Activated CD8-positive, alpha-beta T cell treated with anti-CD3 and anti-CD28 coated beads for 36 hours (primary cell): ENCODE measurements at places on chromosomes 2 and 18. TPM values are rescaled to one million over a fixed set of nuclear protein-coding genes. Genes with fewer than 3 reads are reported as not detected.

The SLC4A3 gene
- total RNA-seq, result not detected

The IL18RAP gene
- total RNA-seq, result 5.8 TPM

The LRP1B gene
- total RNA-seq, result not detected

The PSMA8 gene
- total RNA-seq, result 1.3 TPM

The RAD51AP2 gene
- not detected for total RNA-seq

The NDC80 gene
- 82.2 TPM for total RNA-seq

The EXOC6B gene
- total RNA-seq, result 8.3 TPM

The MREG gene
- 8.0 TPM for total RNA-seq

GRCh38 chr2:105734762-105735538 lies 9.8 kb upstream of the NCK2 start:
- no peak for DNase-seq
- no peak overlapping the region for H3K4me3 ChIP-seq
- no peaks in the 10 kb centered on the region for H3K27me3 ChIP-seq
- H3K4me1 ChIP-seq, result peaks cover 47% of the 10 kb centered on the region
- no peak overlapping the region for H3K27ac ChIP-seq

DNA sequence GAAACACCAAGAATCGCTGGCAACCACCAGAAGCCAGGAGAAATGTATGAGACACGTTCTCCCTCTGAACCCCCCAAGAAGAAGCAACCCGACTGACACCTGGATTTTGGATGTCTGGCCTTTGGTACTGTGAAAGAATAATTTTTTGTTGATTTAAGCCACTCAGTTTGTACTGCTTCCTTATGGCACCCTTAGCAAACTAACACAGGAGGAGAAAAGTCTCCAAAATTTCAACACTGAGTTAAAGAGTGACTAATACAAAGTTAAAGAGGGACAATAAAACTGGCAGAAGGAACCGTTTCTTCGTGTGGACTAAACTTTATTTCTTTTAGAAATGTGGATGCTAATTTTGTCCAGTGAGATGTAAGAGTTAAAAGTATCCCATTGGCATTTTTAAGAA lies 660.9 kb upstream of the LINC00305 start:
- no peaks in the 10 kb centered on the region for H3K36me3 ChIP-seq
- no peaks in the 10 kb centered on the region for H3K27me3 ChIP-seq
- no peaks in the 10 kb centered on the region for H3K4me1 ChIP-seq
- no peak overlapping the region for H3K4me3 ChIP-seq

GRCh38 chr2:168573128-168573903 lies 117.2 kb downstream of the CERS6 start:
- H3K27me3 ChIP-seq, result no peaks in the 10 kb centered on the region
- peaks cover 6% of the 10 kb centered on the region for H3K36me3 ChIP-seq
- no peak overlapping the region for H3K4me3 ChIP-seq
- H3K27ac ChIP-seq, result no peak overlapping the region
- no peak for DNase-seq

- no peaks in the 10 kb centered on the region for H3K36me3 ChIP-seq
- no peaks in the 10 kb centered on the region for H3K4me1 ChIP-seq
- no peak for DNase-seq
- no peaks in the 10 kb centered on the region for H3K27me3 ChIP-seq
- no peak overlapping the region for H3K4me3 ChIP-seq
Observed at GRCh38 chr2:106789185-106789584, 96.8 kb downstream of the ST6GAL2 start.

DNA sequence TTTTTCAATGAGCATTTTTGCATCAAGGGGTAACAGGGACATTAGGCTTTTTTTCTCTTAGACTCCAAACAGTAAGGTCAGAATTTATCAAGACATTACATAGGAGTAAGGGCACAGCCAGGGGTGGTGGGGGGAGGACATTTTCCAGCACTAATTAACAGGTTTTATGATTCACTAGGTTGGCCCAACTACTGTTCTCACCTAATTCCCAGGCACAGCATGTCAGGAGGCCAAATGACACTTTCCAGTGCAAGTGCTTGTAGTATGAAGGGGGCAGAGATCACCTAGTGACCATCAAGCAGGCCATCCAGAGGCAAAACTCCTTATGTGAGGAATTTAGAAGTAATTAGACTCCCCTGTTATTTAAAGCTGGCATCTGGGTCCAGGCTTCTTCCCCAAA lies 3.9 kb upstream of the MBD2 start:
- no peak for DNase-seq
- H3K27me3 ChIP-seq, result no peaks in the 10 kb centered on the region
- peaks cover 19% of the 10 kb centered on the region for H3K4me1 ChIP-seq

GRCh38 chr18:21145371-21145770 lies 33.8 kb upstream of the ROCK1 start:
- H3K4me1 ChIP-seq, result no peaks in the 10 kb centered on the region
- no peak for DNase-seq
- no peaks in the 10 kb centered on the region for H3K36me3 ChIP-seq
- H3K4me3 ChIP-seq, result no peak overlapping the region

DNA sequence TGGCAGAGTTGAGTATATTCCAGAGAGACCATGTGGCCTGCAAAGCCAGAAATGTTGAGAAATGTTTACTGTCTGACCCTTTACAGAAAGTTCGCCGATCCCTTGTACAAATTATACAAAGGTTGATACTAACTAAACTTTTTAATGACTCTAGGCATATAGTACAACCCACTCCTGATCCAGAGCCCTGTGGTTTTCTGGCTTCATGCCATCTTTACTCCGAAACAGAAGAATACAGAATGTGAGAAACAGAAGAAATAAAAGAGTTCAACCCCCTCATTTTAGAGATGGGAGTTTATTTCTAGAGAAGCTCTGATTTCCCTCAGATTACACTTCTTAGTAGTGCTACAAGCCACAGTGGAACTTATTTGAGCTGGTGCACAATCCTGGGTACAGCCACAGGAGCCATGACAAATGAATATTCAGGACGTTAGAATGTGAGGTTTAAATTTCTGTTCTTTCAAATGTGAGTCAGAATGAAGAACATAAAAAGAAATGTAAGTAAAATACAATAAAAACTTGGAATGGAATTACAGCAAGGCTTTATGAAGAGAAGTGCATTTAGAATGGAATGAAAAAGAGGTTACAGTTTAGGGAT lies 38.0 kb upstream of the SMCHD1 start:
- peaks cover 44% of the 10 kb centered on the region for H3K36me3 ChIP-seq
- no peak overlapping the region for H3K4me3 ChIP-seq
- no peaks in the 10 kb centered on the region for H3K27me3 ChIP-seq
- H3K27ac ChIP-seq, result no peak overlapping the region

GRCh38 chr2:95046371-95047112 lies 21.0 kb downstream of the MAL start:
- no peaks in the 10 kb centered on the region for H3K27me3 ChIP-seq
- H3K4me1 ChIP-seq, result peaks cover 74% of the 10 kb centered on the region
- H3K4me3 ChIP-seq, result no peak overlapping the region
- peak overlapping the region; percentile 49 for H3K27ac ChIP-seq
- H3K36me3 ChIP-seq, result peaks cover 18% of the 10 kb centered on the region
- DNase-seq, result no peak

GRCh38 chr2:29033656-29034055 lies 40.7 kb downstream of the PCARE start:
- no peaks in the 10 kb centered on the region for H3K27me3 ChIP-seq
- no peak overlapping the region for H3K27ac ChIP-seq
- H3K4me3 ChIP-seq, result no peak overlapping the region
- no peaks in the 10 kb centered on the region for H3K36me3 ChIP-seq
- H3K4me1 ChIP-seq, result peaks cover 6% of the 10 kb centered on the region

GRCh38 chr2:99825630-99826029 lies 316.8 kb downstream of the AFF3 start:
- peaks cover 7% of the 10 kb centered on the region for H3K4me1 ChIP-seq
- no peaks in the 10 kb centered on the region for H3K36me3 ChIP-seq
- H3K4me3 ChIP-seq, result no peak overlapping the region
- DNase-seq, result no peak

- H3K4me3 ChIP-seq, result no peak overlapping the region
- peaks cover 5% of the 10 kb centered on the region for H3K27me3 ChIP-seq
- H3K36me3 ChIP-seq, result no peaks in the 10 kb centered on the region
- peaks cover 6% of the 10 kb centered on the region for H3K4me1 ChIP-seq
Observed at GRCh38 chr18:50313031-50313607, 25.6 kb upstream of the CXXC1 start.

DNA sequence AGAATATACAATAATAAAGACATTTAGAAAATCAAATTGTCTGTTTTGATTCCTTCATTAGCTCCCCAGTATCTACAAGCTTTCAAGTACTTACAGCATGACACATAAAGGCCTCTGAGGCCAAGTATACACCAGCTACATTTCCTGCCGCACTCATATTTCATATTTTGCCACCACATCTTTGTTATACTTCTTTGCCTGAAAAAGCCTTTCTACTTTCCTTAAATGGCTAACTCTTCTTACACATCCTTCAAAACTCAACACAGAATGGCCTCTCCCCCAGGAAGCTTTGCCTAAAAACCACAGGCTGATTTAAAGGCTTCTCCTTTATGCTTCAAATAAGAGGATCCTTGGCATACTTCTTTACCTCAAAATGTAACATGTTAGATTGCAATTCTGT lies 4.5 kb downstream of the STK17B start:
- no peaks in the 10 kb centered on the region for H3K27me3 ChIP-seq
- peak overlapping the region; percentile 91 for H3K27ac ChIP-seq
- peaks cover 25% of the 10 kb centered on the region for H3K4me1 ChIP-seq
- peak overlapping the region; percentile 99 for H3K4me3 ChIP-seq

DNA sequence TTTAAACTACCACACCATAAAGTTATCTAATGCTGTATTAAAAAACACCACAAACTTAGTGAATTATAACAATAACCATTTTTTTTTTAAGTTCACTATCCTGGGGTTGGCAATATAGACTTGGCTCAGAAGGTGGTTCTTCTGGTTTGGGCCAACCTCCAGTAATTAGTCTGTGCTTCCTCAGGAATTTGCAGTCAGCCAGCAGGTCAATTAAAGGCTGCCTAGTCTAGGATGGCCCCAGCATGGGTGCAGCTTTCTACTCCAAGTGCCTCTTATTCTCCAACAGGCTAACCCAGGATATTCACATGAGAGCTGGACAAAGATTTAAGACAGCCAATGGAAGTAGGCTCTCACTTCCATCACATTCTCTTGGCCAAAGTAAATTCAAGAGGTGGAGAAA lies 379.1 kb upstream of the FIGN start:
- no peaks in the 10 kb centered on the region for H3K4me1 ChIP-seq
- no peak overlapping the region for H3K4me3 ChIP-seq

DNA sequence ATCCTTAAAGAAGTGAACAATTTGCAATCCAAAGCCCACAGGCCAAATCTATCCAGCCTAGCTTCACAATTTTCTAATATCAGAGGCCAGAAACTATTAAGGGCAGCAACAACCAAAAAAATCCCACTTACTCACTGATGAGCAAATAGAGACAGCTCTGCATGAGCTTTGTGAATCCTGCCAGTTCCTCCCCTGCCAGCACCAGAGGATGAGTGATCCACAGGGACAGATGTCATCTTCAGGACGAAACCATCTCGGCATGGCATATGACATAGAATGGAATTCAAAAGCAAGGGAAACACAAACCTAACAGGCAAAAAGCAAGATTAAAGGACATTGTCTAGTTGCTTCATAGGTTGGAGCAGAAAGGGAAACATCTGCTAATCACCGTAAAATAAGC lies 2.2 kb upstream of the DSC2 start:
- H3K36me3 ChIP-seq, result peaks cover 1% of the 10 kb centered on the region
- no peak overlapping the region for H3K27ac ChIP-seq
- no peaks in the 10 kb centered on the region for H3K4me1 ChIP-seq
- peaks cover 14% of the 10 kb centered on the region for H3K27me3 ChIP-seq

- peak within 1 kb of the TSS; percentile 94 for H3K4me3 ChIP-seq
- peaks cover 50% of the 10 kb centered on the region for H3K36me3 ChIP-seq
- peaks cover 34% of the 10 kb centered on the region for H3K4me1 ChIP-seq
- DNase-seq, result peak; percentile 95
- no peaks in the 10 kb centered on the region for H3K27me3 ChIP-seq
Observed at GRCh38 chr2:43226558-43226954, at the start of gene ZFP36L2. Gene ZFP36L2, minus strand, starts transcription at chr2:43226606. Its CDS starts 291 bp downstream, at chr2:43226315.

DNA sequence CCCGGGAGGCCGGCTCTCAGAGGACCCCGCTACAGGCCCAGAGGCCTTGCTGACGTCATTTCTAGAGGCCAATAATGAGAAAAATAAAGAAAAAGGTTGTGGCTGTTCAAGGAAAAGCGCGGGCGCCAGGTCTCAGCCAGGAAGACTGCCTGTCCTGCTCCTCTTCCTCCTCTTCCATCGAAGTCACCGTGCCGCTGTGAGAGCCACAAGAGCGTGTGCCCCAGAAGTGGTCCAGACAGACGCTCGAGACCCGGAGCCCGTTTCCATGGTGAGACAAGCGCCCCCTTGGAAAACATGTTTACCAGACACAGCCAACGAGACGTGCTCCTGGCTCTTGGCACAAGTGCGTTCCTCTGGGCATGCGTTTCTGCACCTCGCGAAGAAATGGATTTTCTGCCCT lies 210.5 kb downstream of the HDAC4 start:
- H3K4me1 ChIP-seq, result no peaks in the 10 kb centered on the region
- peaks cover 25% of the 10 kb centered on the region for H3K36me3 ChIP-seq
- H3K27me3 ChIP-seq, result no peaks in the 10 kb centered on the region
- no peak overlapping the region for H3K27ac ChIP-seq

DNA sequence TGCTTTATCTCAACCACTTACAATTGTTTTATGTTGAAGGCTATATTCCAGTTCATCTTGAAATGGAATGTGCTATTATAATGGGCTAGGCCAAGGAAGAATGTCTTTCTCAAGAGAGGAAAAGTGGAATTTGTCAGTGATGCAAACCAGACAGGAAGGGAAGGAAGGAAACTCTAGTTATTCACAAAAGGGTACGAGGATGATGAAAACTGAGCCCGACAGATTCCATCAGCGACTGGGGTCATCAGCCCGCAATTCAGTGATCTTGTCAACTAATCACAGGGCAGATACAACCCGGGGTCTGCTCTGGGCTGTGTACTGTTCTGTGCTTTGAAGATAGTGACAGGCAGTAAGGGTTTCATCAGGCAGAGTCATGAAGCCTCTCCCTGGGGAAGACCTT lies 23.4 kb upstream of the LYPD6 start:
- H3K27ac ChIP-seq, result no peak overlapping the region
- no peak overlapping the region for H3K4me3 ChIP-seq
- peaks cover 22% of the 10 kb centered on the region for H3K27me3 ChIP-seq
- no peaks in the 10 kb centered on the region for H3K4me1 ChIP-seq

DNA sequence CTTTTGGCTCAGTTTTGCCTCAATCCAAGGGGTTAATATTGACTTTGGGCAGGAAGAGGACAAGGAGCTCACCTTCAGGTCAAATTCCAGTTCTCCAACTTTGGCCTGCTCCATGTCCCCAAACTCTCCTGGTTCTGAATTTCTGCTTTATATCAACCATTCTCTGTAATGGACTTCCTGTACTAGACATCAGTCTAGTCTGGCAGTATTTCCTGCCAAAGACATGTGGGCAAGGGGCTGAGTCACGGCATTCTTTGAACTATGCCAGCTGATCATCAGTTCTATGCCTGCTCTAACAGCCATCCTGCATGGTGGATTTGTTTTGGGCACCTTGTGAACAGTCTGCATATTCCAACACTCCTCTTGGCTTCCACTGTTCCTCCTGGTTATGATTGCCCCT lies 199.4 kb downstream of the ZEB2 start:
- H3K4me3 ChIP-seq, result peak overlapping the region; percentile 22
- DNase-seq, result peak; percentile 81
- peak overlapping the region; percentile 84 for H3K27ac ChIP-seq
- no peaks in the 10 kb centered on the region for H3K27me3 ChIP-seq
- peaks cover 55% of the 10 kb centered on the region for H3K4me1 ChIP-seq
- H3K36me3 ChIP-seq, result peaks cover 30% of the 10 kb centered on the region
